ENCODE measurements at places on chromosomes 2 and 18. TPM values are rescaled to one million over a fixed set of nuclear protein-coding genes. Genes with fewer than 3 reads are reported as not detected.

Gene GPAT2
- 11.1 TPM for polyA plus RNA-seq

Gene CDH2
- 37.6 TPM for polyA plus RNA-seq

Gene PLEKHM3
- polyA plus RNA-seq = 2.8 TPM

GRCh38 chr2:127142663-127143630 is 36.0 kb upstream of the BIN1 start:
- DNase-seq = no peak
